RPMI7951 (cell line): ENCODE measurements at places on chromosomes 3 and 15. TPM values are rescaled to one million over a fixed set of nuclear protein-coding genes. Genes with fewer than 3 reads are reported as not detected.

- DNase-seq = no peak
These were observed 51.0 kb upstream of the RAP2B start for GRCh38 chr3:153111016-153111415.

- no peak for DNase-seq
These were observed 1076.8 kb downstream of the TBL1XR1 start for GRCh38 chr3:176120507-176120906.

DNA sequence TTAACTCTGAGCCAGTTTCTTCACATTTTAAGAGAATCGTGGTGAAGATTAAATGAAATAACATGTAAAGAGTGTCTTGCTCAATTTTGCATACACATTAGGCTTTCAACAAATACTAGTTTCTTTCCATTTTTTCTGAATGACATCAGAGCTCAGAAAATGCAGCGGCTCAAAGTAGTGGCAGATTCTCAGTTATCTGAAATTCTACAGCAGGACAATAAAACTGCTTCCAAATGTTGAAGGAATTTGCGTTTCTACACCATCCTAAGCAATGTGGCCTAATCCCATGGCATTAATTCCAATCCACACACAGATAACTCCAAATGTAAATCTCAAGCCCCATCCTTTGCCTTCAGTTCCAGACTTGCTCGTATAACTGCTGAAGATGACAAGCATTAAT, 115.8 kb downstream of the PLCH1 start:
- no peak for DNase-seq

SLC2A2 gene
- total RNA-seq = not detected in 2 replicates

SCAANT1 gene
- total RNA-seq = not detected in 2 replicates

ARGFX gene
- not detected in 2 replicates for total RNA-seq
